Bronchial epithelial cell (primary cell): ENCODE measurements at places on chromosomes 11 and 22.

GRCh38 chr11:83436855-83437254 is 150.7 kb upstream of the CCDC90B start:
- DNase-seq, result no peak

DNA sequence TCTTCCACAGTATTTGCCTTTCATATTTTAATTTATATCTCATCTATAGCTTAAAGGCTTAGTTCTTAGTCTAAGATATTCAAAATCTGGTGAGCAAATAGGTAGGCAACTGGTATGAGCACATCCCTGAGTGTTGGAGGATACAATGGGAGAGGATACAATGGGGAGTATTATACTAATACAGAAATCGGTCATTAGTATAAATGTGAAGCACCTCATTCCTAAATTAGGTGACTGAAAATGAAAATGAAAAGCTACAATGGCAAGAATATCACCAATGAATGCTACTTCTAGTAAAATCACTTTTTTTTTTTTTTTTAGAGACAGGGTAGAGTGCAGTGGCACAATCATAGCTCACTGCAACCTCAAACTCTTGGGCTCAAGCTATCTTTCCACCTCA is 21.0 kb downstream of the ENTHD1 start:
- no peak for DNase-seq

- DNase-seq, result no peak
Measured at GRCh38 chr22:49212466-49212865, 615.2 kb downstream of the BRD1 start.

DNA sequence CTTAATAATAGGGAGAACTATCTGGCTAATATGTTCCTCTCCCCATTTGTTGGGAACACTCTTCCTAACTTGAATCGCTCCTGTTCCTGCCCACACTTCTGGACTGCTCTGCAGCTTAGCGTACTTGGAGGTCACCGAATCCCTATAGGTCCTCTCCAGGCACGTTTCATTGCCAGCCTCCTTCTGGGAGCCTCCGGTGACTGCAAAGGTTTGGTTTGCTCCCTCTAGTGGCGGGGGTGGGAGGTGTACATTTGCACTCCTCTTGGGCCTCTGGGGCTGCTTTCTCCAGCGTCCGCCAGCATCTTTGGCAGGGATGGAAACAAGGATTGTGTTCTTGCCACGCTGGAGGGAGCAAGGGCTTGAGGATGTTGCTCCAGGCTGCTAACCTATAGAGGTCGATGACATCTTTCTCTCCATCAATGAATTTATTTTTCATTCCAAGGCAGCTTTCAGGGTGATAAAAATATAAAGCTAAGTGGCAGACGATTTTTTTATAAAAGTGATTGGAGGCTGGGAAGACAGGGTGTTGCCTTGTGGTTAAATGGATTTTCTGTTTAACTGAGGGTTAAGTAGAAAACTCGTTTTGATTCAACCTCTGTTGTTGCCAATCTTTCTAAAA is 48.7 kb downstream of the TSPAN18 start:
- peak; percentile 44 for DNase-seq

DNA sequence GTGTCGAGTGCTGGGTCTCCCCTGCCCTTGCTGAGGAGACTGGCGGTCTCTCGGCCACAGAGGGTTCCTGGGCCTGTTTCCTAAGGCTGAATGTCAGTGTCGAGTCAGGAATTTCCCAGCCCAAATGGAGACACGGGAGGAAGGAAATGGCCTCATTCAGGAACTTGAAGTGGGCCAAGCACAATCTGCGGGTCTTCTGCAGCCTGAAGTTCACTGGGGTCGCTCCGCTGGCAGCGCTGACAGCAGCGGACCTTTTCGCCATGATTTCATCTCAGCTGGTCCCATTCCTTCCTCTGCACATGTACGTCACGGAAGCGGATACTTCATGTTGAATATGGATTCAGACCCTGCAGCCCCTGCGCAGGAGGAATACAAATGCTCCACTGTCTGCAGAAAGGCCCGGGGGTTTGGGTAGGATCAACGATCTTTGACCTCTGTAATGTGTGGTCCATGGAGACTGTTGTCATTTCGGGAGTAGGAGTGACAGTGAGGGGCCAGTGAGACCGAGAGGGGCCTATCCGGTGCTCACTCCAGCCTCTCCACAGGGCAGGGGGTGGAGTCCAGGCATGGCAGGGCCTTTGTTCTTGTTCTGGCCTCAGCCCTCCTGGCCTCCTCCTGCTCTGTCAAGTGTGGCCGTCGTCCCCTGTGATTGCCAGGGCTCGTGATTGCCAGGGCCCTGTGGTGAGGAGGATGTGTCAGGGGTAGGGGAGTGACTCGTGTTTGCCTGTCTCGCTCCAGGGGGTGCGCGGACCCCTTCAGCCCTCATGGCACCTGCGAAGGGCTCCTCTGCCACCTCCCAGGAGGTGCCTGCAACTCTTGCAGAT is 402.3 kb downstream of the TBC1D22A start:
- DNase-seq, result no peak

GRCh38 chr11:2679011-2679676 is 20.6 kb downstream of the KCNQ1OT1 start:
- DNase-seq, result no peak

- no peak for DNase-seq
Measured at GRCh38 chr22:49701380-49702067, 126.1 kb downstream of the BRD1 start.

GRCh38 chr11:105324156-105324555 is 184.6 kb upstream of the CARD18 start:
- DNase-seq, result no peak

DNA sequence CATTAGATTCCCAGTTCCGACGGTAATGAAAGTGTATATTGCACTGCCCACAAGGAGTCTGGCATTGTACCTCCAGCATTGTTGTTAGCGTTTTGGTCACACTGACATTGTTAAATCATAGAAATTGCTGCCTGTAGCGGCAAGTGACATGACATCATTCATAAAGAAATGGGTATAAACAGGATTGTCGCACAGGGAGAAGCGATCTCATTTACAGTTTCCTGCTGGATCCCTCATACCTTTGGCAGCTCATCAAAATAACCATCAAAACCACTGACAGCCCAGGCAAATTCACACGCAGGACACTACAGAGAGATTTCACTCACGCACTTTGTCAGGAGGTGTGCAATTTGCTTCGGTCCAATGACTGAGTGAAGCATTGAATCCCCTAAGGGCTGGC is 3.5 kb downstream of the HTR3B start:
- DNase-seq, result no peak

DNA sequence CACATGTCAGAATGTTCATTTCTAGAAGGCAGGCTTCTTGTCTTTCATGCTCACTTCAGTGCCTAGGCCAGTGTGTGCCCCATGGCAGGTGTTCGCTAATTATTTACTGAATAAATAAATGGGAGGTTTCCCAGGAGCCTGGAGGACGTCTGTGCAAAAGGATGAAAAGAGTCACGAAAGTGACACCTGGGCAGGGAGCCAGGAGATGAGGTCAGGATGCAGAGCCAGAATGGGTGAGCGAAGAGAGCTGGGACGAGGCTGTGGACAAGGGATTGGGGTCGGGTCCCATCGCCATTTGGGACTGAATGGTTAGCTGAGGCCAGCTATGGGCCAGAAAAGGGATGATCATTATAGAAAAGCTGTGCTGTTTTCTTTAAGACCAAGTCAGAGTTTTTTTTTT is 560.4 kb downstream of the TBC1D22A start:
- no peak for DNase-seq

GRCh38 chr11:102204174-102204573 is 93.9 kb downstream of the YAP1 start:
- DNase-seq, result peak; percentile 47

DNA sequence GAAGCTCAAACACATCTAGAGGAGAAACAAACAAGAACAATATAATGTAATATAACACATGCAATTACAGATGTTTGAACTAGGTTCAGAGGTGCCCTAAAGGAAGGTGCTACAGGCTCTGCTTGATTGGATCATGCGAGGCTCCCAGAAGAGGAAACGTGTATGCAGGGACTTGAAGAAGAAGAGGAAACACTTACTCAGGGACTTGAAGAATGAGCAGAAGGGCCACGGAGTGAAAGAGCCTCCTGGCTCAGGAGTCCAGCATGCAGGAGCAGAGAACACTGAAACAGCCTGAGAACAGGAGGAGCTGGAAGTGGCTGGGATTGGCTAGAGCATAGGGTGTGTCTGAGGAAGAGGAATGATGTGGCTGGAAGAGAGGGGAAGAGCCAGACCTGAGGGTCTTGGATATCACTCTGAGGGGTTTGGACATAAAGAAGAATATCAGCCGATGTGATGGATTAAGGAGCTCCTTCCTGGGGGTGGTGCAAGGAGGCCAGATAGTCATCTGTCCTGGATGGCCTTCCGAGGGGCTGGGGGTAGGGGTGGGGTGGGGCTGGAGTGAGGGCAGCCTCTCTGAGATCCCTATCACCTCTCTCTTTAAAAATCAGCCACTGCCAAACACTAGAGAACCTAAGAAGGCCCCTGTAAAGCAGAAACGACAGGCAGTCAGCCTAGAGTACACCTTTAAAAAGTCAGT is 16.8 kb downstream of the FZD4 start:
- no peak for DNase-seq

GRCh38 chr11:112085822-112086421 is 634 bp downstream of the TIMM8B start:
- DNase-seq, result peak; percentile 13

- DNase-seq, result no peak
Measured at GRCh38 chr22:25206998-25207397, 7.3 kb downstream of the CRYBB3 start.

DNA sequence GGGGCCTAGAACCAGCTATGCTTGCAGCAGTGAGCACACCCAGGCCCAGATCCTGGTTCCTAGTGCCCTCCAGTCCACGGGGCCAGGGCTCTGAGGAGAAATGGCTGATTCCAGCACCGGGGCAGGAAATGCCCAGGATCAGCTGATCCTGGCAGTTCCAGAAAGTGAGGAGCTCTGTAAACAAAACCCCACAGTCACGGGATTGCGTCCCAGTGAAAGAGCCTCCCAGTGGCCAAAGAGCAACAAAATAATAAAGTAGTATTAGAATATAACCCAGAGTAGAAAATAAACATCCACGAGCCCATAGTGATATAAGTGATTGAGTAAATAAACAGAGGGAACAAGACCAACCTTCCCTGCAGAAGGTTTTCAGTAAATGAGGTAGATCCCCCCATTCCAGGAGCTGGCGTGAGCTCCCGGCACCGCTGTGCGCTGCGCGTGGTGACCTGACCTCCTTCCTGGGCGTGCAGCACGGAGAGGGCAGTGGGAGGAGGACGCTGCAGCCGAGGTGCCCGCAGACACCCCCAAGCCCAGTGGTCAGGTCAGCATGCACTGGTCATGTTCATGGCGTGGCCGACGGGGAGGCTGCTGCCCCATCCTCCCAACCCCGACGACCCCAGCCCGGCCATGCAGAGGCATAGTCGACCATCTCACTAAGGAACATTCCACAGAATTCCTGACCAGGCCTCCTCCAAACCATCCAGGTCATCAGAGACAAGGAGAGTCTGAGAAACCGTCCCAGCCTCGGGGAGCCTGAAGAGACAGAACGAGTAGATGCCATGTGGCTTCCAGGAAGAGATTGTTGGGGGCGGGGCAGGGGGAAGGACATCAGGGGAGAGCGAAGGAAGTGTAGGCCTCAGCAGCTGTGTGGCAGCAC is 19.8 kb downstream of the PTDSS2 start:
- DNase-seq, result peak; percentile 46

DNA sequence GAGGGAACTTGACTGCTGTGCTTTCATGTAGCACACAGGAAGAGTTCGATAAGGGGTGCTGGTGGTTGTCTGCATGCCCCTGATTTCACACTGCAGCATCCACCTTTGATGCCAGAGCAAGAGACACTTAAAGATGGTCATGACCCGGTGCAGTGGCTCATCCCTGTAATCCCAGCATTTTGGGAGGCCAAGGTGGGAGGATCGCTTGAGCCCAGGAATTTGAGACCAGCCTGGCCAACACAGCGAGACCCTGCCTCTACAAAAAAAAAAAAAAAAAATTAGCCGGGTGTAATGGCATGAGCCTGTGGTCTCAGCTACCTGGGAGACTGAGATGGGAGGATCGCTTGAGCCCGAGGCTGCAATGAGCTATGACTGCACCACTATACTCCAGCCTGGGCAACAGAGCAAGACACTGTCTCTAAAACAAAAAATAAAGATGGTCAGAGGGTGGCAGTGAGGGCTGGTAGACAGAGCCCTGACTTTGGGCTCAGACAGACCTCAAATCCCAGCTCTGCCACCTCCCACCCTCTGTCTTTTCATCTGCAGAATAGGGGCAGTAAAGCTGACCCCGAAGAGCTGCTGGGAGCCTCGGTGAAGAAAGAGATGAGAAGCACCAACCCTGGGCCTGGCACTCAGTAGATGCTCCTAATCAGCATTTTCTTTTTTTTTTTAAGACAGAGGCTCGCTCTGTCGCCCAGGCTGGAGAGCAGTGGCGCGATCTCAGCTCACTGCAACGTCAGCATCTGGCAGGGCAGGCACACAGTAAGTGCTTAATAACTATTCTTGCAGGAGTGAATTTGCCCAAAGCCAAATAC is 17.7 kb downstream of the VWCE start:
- DNase-seq, result no peak

- DNase-seq, result peak; percentile 72
Measured at GRCh38 chr11:65110354-65110861, 1.3 kb upstream of the TM7SF2 start.

DNA sequence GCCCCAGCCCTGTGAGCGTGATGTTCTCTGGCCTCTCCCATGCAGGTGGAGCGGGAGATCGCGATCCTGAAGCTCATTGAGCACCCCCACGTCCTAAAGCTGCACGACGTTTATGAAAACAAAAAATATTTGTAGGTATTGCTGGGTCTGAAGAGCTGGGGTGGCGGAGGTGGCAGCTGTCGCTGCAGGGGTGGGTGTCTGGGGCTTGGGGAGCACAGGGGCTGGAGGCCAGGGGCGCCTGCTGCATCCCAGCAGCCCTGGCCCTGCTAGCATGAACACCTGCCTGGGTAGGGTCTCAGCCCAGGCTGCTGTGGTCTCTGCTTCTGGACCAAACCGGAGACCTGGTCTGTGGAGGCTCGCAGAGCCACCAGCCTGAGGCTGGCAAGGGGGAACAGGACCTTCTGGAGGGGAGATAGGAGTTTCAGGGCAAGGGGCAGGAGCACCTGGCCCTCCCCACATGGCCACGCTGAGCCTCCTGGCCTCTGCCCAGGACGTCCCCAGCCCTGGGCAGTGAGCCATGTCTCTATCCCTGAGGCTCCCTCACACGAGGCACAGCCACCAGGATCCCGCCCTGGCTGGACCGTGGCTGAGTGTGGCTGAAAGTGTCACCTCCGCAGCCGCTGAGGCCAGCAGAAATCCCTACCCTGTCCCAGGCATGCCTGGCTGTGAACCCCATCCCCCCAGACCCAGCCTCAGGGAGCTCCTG is 48.2 kb downstream of the MOB2 start:
- DNase-seq, result no peak
